ENCODE measurements at places on chromosomes 1 and 21.

DNA sequence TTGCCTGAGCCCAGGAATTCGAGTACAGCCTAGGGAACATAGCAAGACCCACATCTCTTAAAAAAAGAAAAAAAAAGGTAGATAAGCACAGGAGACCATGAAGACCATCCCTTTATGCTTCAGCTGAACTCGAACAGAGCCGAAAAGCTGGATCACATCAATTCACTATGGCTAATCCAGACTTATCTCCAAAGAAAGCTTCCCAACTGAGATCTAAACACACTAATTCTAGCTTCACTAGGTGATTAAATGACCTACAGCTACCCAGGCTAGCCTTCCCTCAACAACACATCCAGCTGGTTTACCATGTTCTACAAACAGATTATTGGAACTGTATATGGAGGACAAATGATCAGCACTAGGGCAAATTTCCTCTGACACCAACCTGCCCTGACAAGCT, 44.0 kb upstream of the NR5A2 start:
- no peak for DNase-seq

DNA sequence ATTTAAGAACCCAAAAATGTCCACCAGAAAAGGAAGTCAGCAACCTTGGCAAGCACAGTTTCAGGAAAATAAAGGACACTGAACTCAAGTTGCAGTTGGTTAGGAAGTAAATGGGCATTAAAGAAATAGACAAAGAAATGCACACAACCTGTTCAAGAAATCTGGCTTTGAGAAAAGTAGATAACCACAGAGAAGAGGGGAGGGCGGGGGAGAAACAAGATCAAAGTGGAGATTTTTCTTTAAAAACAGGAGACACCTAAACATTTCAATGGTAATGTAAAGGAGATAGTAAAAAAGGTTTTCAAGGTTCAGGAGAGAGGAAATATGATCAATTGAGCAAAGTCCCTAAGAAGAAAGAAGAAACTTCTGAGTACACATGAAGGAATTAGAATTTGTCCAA, 29.1 kb downstream of the SYDE2 start:
- no peak for DNase-seq

DNA sequence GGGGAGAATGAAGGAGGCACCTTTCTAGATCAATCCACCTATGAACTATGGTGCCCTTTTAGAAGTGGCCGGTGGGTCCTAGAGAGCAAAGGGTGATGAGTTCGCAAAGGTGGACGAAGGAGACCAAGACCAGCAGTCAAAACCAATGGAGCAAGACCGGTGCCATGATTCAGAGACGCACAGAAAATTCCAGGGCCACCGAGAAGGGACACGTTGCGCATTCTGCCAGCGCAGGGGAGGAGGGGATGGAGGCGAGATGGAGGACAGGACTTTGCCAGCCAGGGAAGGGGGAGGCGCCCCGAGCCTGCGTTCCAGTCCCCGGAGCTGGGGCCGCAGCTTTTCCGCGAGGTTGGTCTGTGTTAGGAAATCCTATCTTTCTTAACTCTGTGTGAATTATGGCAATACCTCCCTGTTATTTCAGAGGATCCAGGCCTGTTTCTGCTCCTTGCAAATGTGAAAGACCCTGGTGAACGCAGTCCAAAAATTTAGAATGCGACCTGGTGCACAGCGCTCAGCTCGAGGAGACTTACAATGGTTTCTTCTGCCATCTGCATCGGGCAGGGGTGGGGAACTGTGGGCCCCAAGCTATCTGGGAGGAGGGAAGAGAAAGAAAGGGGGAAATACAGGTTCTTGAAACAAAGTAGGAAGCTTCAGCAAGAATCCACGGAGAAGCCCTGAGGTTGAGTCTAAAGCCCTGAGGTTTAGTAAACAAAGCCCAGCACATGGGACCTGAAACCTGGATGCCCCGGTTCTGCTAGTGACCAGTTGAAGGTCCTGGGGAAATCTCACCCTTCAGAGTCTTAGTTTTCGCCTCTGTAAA, 129.4 kb downstream of the MRPS6 start:
- DNase-seq: no peak

DNA sequence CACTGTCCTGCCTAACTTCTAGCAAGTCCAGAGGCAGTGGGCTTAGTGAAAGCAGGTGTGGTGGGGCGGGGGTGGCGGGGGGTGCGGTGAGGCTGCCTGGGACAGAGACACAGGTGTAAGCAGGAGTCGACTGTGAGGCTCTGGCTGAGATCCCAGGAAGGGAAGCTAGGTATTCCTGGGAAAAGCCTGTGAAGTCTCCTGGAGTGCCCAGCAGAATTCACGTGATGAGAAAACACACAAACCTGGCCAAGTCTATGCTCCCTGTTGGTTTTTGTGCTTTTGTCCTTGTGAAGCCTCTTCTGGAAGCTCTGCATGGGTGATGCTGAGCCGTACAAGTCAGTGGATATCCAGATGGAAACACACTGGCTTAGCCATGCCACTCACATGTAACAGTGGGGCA, 5.3 kb downstream of the GALNT2 start:
- DNase-seq: no peak

DNA sequence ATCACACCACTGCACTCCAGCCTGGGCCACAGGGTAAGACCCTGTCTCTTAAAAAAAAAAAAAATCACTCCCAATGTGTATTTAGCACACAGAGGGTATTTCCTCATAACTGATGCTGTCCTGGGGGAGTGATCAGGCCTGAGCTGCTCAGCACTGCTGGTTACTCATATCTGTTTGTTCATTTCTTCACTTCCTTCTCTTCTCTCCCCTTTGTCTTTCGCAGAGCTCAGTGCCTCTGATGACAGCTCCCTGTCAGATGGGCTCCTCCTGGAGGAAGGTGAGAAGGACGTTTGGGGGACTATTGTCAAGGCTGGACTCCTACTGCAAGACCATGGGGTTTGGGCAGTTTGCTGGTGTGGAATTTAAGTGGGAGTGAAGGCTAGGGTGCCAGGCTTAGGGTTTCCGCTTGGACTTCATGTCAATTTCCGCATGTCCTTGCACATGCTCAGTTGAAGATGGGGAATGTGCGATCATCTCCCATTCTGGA, 13.0 kb downstream of the INAVA start:
- no peak for DNase-seq

- no peak for DNase-seq
These were observed 45.2 kb downstream of the COQ8A start for GRCh38 chr1:226985239-226985838.

DNA sequence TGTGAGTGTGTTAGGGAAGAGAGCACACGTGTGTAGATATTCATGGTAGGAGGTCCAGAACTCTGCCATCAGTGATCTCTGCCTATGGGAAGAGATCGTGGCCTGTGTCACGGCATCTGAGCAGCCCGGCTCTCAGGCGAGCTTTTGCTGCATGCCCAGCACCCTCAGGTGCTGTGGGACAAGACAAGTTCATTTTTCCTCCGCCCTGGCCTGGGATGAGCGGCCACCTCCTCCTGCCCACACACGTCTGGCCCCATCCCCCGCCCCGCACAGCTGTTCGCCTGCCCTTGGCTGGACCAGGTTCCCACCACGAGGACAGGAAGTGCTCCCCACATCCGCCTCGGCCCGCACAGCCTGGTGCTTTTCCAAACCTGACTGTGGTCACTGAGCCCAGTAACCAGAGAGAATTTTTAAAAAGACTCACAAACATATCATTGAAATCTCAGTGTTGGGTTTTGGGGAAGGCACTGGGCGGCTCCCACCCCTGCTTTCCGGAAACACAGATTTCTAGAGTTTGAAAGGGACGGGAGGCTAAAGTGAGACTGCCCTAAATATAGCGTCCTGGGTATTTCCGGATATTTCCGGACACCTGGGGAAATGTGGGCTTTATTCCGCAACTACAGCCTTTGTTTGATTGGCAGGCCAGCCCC, 18.0 kb downstream of the BMP8A start:
- DNase-seq: no peak

DNA sequence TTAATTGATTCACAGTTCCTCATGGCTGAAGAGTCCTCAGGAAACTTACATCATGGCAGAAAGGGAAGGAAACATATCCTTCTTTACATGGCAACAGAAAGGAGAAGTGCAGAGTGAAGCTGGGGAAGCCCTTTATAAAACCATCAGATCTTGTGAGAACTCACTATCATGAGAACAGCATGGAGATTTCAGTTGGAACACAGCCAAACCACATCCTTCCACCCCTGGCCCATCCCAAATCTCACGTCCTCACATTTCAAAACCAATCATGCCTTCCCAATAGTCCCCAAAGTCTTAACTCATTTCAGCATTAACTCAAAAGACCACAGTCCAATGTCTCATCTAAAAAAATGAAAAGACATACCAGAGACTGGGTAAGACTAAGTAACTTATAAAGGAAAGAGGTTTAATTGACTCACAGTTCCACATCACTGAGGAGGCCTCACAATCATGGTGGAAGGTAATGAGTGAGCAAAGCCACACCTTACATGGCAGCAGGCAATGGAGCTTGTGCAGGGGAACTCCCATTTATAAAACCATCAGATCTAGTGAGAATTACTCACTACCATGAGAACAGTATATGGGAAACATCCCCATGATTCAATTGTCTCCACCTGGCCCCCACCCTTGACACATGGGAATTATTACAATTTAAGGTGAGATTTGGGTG, 105.2 kb downstream of the MRPL39 start:
- peak; percentile 68 for DNase-seq

DNA sequence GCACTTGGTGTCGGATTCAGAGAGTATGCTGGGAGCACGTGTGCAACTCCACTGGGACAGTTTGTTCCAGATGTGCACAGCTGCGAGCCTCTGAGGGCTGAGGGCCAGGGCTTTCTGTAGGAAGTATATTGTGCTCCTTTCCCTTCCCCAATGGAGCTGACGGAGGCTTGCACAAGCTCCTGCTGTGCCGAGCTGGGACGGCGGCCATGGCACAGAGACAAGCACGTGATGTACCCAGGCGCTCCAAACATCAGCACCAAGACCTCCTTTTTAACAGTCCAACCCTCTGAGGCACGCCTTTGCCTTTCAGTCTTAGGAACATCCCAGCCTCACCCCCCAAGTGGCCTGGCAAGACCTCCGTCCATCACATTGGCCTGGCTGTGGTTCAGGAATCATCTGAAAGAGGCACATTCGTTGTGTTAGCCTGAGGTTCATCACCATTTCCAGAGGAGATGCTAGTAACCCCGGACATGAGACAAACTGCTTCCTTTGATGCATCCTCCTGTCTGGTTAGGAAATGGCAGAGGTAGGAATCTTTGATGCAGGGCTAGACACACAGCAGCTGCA, 339.2 kb upstream of the KAZN start:
- DNase-seq: no peak

DNA sequence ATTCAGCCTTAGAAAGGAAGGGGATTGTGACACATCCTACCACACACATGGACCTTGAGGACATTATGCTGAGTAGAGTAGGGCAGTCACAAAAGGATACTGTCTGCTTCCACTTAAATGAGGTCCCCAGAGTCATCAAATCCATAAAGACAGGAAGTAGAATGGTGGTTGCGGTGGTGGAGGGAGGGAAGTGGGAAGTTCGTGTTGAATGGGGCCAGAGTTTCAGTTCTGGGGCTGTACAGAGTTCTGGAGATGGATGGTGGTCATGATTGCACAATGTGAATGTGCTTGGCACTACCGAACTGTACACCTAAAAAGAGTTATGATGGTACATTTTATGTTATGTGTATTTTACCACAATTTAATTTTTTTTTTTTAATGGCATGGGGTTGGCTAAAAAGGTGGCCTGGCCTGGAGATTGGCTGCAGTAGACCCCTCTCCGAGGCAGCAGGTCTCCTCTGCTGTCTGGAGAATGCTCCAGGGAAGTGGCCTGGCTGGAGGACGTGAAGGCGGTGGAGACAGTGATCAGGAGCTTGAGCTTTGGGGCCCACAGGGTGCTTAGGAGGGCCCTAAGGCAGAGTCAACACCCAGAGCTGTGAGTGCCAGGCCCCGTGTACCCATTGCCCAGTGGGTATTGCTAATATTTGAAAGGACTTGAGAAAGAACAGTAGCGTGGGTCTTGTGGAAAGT, 30.4 kb downstream of the IFNGR2 start:
- DNase-seq: no peak

DNA sequence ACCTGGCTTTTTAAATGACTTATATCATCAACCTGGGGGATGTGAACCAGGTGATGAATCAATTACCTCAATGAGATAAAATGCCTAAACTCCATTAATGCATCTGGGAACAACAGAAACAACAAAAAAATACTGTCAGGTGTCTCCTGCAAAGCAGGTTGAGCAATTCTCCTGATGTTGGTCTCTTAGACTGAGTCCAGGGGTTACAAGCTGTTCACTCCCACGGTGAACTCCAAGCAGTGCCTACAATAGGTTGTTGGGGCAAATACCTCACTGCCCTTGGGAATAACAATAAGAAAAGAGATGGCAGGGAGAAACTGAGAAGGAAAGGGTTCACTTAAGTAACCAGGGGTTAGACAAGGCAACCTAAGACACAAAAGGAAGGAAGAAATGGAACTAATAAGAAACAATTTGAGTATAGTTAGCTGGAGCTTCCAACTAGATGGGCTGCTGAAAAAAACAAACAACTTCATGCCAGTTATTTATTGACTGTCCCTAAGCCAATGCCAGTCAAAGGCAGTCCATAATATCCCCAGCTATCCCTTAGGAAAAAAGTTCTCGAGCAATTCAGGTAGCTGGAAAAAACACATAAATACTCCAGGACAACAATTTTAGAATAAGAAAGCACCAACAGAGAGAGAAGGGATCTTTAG, 97.6 kb upstream of the MAGI3 start:
- no peak for DNase-seq

GRCh38 chr1:97042551-97042950, 321.0 kb downstream of the PTBP2 start:
- no peak for DNase-seq

GRCh38 chr1:116558140-116558549, 12.7 kb downstream of the CD58 start:
- no peak for DNase-seq

GRCh38 chr1:244356376-244356775, 95.3 kb downstream of the ADSS2 start:
- DNase-seq: no peak

Measured in activated T-cell treated with anti-CD3 and anti-CD28 coated beads for 24 hours (primary cell).